ENCODE measurements at places on chromosomes 3 and 15.

DNA sequence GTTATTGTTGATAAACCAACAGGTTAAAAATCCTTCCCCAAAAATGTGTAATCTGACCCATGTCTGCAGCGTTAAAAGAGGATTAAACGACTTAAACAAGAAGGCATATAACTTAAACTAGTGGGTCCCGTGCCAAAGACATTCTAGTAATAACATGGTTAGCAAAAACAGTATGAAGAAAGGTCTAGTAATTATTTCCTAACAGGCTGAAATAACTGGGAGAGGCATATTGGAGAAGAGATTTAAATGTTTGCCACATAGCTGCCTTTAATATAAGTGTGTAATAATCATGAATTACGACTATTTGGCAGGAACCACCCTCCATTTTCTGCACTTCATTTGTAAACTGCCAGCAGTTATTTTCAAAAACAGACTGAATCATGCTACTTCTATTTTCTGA, 67.7 kb upstream of the CSPG5 start:
- no peak for DNase-seq

DNA sequence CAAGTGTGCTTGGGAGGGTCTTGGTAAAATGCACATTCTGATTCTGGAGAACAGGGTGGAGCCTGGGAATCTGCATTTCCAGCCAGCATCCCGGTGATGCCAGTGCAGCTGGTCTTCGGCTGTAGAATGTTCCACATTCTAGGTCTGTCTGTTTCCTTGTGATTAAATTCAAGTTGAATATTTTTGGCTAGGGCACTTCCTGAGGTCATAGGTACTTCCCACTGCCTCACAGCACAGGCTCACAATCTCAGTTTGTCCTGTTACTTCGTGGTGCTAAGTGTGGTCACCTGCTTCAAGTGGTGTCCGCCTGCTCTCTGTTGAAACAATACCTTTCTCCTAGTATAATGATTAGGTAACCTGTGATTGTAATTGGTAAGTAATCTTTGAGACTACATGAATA, 40.1 kb downstream of the FLNB start:
- DNase-seq: no peak

DNA sequence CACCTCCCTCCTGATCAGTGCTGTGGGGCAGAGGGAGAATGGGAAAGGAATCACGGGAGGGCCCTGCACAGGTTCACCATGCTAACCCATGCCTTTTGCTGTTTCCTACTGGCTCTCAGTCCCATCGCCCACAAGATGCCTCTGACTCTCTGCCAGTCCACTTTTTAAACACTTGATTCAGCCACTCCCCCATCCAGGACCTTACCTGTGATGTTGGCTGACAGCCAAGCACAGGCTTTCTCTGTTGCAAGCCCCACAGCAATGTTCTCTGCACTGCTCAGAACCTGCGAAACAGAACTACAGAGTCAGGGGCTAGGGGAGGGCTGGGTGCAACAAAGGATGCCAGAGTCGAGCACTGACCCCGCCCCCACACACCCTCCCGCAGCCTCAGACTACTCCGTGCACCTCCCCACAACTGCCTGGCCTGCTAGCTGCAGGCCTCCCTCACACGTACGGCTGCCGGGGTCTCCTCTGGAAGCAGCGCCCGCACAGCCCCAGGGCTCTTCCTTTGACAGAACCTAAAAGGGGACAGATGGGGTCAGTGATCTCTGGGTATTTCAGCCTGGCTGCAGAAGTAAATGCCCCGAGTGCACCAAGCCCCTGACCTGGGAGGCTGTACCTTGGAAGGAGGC, 9.1 kb downstream of the CDAN1 start:
- no peak for DNase-seq

GRCh38 chr15:86203462-86203861, 123.8 kb downstream of the AGBL1 start:
- DNase-seq: no peak

- no peak for DNase-seq
These were observed 14.1 kb upstream of the CA12 start for GRCh38 chr15:63395730-63396151.

DNA sequence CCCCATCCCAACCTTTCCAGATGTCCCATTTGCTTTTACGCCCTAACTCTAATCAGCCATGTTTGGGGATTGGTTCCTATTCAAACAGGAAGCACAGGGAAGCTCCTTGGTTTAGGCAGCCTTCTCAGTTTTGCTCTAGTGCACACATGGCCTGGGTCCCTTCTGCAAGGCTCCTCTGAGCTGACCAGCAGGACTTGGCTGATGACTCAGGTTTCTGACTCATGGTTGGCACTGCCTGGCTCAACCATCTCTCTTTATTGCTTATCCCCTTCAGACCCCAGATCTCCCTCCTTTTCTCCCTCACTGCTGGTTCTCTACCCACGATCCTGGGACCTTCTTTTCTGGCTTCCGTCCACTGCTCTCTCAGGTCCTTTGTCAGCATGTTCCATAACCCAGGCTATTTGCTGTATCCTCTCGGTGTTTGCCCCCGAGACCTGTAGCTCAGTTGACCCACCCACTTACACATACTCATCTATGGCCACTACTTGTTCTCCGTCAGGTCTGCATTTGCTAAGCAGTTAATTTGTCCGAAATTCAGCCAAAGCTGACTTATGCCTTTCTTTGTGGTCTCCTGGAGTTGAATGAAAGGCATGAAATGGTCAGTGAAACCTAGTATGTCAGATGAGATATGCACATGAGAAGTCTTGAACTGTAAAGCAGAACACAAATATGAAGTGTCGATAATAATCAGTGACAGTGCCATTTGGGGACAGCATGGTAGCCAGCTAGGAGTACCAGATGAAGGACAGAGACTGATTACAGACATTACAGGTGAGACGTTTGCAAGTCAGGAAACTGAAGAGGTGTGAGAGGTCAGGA, 323.5 kb upstream of the ROPN1 start:
- DNase-seq: no peak

DNA sequence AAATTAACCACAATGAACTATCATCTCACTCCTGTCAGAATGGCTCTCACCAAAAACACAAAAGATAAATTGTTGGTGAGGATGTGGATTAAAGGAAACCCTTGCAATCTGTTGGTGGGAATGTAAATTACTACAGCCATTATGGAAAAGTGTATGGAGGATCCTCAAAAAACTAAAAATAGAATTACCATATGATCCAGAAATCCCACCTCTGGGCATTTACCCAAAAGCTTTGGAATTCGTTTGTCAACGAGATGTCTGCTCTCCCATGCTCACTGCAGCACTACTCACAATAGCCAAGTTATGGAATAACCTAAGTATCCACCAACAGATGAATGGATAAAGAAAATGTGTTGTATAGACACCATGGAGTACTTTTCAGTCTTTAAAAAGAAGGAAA, 21.6 kb downstream of the FSIP1 start:
- DNase-seq: no peak

GRCh38 chr15:67359431-67360079, 105.0 kb downstream of the IQCH start:
- DNase-seq: no peak

GRCh38 chr3:124089214-124089613, 97.3 kb upstream of the ROPN1 start:
- no peak for DNase-seq

DNA sequence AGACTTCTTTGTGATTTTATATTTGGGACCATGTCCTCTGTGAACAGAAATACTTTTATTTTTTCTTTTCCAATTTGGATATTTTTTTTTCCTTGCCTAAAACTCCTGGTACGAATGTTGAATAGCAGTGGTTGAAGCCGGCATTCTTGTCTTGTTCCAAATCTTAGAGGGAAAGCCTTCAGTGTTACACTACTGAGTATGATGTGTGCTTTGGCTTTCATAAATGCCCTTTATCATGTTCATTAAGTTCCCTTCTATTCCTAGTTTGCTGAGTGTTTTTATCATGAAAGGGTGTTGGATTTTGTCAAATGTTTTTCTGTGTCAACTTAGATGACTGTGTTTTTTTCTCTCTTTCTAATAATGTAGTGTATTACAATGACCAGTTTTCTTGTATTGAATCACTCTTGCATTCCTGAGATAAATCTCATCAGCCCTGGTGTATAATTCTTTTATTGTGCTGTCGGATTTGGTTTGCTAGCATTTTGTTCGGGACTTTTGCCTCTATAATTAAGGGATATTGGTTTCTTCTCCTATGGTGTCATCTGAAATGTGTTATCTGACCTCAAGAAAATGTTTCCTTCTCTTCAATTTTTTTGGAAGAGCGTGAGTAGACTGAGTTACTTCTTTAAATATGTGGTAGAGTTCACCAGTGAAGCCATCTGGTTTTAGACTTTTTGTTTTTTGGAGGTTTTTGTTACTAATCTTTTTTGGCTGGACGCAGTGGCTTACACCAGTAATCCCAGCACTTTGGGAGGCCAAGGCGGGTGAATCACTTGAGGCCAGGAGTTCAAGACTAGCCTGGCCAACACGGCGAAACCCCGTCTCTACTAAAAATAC, 33.3 kb downstream of the MAP1A start:
- no peak for DNase-seq

- no peak for DNase-seq
These were observed 9.1 kb upstream of the IGDCC3 start for GRCh38 chr15:65386886-65387285.

DNA sequence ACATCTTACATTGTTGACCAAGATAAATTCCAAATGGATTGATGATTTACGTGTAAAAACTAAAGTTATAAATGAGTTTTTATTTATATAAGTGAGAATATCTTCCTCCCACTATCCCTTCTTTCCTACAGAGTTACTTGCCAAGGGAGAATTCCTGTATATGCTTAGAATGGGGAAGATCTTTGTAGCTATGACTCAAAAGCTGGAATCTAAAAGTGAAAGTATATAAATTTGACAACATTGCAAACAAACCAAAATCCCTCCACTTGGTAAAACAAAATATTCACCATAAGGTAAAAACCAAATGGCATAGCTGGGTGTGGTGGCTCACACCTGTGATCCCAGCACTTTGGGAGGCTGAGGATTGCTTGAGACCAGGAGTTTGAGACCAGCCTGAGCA, 52.7 kb upstream of the GCNT3 start:
- no peak for DNase-seq

GRCh38 chr3:29754346-29754745, 473.5 kb downstream of the RBMS3 start:
- no peak for DNase-seq

GRCh38 chr3:52798978-52799476, 4.4 kb downstream of the ITIH3 start:
- DNase-seq: no peak

- no peak for DNase-seq
These were observed 244.5 kb upstream of the STT3B start for GRCh38 chr3:31288224-31288623.

DNA sequence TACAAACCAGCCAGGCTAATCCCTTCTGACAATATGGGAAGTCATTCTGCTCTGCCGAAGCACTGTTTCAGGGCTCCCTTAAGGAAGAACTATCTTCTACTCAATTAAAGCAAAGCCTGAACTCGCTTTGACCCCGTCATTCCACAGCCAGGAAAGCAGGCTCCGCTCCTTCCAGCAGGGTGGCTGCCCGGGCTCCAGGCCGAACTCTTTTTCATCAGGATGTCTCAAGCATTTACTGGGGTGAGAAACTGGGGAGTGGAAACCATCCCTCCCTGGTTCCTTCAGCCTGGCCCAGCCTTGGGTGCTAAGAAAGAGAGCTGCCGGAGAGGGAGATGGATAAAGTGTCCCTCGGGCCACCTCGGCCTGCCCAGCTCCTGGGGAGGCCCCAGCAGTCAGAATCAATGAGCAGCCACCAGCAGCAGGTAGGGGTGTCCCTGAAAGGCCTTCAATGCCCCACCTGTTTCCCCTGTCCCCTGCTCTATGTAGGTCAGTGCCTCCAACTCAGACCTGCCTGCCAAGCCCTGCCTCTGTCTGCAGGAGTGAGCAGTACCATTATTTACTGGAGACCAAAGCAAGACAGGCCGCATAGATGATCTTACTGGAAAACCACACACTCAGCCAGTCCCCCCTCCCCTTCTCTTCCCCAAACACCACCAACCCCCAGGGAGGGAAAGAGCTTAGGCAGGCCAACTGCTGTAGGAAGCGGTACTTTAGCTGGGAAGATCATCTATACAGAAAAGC, 225.6 kb upstream of the TLE3 start:
- no peak for DNase-seq

DNA sequence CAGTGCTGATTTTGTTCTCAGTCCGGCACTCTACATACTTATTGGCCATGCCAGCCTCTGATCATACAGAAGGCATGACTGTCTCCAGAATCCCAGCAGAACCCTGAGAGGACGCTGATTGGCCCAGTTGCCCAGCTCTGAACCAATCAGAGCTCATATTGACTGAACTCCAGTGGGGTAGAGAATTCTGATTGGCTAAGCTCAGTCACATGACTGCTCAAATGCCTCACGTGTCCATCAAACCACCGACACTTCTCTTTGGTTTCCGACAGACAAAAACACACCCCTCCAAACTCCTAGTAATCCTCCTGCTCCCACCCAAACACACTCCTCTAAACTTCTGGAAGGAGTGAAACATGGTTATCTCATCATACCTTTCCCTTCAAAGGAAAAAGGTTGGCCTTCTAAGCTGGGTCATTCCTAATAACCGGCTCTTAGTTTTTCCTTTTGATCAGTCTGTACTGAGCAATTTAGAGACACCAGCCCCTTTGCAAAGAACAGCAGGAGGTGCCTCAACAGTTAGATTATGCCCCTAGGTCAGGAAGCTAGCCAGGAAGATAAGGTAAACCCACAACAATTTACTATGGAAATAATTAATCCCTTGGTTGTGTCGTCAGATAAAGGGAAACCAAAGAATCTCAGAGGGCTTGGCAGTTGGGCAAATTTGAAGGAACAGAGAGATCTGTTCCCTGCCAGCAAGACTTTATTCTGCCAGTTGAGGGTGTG, 187.8 kb downstream of the TLE3 start:
- DNase-seq: no peak

DNA sequence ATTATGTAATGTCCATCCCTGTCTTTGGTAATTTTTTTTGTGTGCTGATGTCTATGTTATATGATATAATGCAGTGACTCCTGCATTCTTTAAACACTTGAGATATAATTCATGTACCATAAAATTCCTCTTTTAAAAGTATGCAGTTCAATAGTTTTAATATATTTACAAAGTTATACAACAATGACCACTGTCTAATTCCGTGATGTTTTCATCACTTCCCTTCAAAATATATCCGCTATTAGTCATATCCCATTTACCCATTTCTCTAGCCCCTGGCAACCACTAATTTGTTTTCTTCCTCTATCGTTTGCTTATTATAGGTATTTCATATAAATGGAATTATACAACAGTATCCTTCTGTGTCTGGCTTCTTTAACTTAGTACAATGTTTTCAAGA, 64.9 kb upstream of the SUCLG2 start:
- no peak for DNase-seq

- peak; percentile 61 for DNase-seq
These were observed 187.6 kb downstream of the NLGN1 start for GRCh38 chr3:173584838-173585831.

- no peak for DNase-seq
These were observed 77.6 kb upstream of the SNRPN start for GRCh38 chr15:24877174-24877573.

GRCh38 chr3:173702561-173702960, 305.0 kb downstream of the NLGN1 start:
- DNase-seq: no peak

DNA sequence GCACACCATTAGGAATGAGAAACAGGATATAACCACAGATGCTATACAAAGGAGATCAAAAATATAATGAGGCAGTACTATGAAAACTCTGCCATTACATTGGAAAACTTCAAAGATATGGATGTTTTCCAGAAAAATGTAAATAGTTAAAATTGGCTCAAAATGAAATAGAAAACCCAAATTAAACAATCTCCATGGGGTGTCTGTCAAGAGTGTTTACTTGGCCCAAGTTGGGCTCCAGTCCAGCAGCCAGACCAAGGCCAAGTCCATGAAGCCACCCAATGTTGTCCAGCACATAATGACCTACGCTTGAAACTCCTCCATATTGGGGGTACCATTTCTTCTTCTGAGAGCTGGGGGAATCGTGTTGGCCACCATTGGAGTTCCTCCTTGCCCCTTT, 37.1 kb downstream of the CTXND1 start:
- no peak for DNase-seq

Data from C1 segment of cervical spinal cord (tissue), 14 donors.